ENCODE measurements at places on chromosomes 12 and 14.

- H3K4me3 ChIP-seq, result no peak overlapping the region
- H3K4me1 ChIP-seq, result no peaks in the 10 kb centered on the region
- H3K36me3 ChIP-seq, result 0 out of 2 replicates have a peak, but pooled peaks cover 2% of the 10 kb centered on the region
- DNase-seq, result no peak
- no peaks in the 10 kb centered on the region for H3K27me3 ChIP-seq
- H3K27ac ChIP-seq, result no peak overlapping the region
Observed at GRCh38 chr14:74829251-74829650, 46.7 kb downstream of the PROX2 start.

- H3K4me3 ChIP-seq, result no peak overlapping the region
- H3K36me3 ChIP-seq, result peaks cover 52% of the 10 kb centered on the region
- no peaks in the 10 kb centered on the region for H3K27me3 ChIP-seq
- H3K4me1 ChIP-seq, result no peaks in the 10 kb centered on the region
- DNase-seq, result no peak
- peak overlapping the region; percentile 89 for H3K27ac ChIP-seq
Observed at GRCh38 chr12:121568971-121569751, 11.7 kb downstream of the KDM2B start.

DNA sequence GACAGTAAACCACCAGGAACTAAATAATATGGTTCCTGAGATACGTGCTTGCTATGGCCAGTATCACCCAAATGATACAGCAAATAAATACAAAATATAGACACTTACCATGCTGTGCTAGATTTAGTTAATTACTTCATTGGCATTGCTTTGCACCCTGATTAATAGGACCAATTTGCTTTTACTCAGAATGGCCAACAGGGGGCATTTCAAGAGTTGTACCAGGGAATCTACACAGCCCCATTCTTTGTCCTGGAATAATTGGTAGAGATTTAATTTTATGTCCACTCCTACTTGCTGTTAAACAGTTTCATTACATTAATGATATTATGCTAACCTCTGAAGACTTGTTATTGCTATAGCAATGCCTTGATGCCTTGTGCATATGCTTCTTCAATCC lies 280.8 kb downstream of the RERGL start:
- no peak overlapping the region for H3K27ac ChIP-seq
- H3K27me3 ChIP-seq, result no peaks in the 10 kb centered on the region
- H3K4me3 ChIP-seq, result no peak overlapping the region
- H3K4me1 ChIP-seq, result no peaks in the 10 kb centered on the region
- H3K36me3 ChIP-seq, result no peaks in the 10 kb centered on the region
- peak; percentile 37 for DNase-seq

GRCh38 chr12:49949866-49950265 lies 671 bp upstream of the AQP2 start:
- no peak overlapping the region for H3K27ac ChIP-seq
- H3K36me3 ChIP-seq, result no peaks in the 10 kb centered on the region
- H3K27me3 ChIP-seq, result peaks cover 6% of the 10 kb centered on the region

GRCh38 chr12:104006929-104007328 lies 41.3 kb downstream of the TDG start:
- no peak overlapping the region for H3K27ac ChIP-seq
- no peaks in the 10 kb centered on the region for H3K4me1 ChIP-seq

DNA sequence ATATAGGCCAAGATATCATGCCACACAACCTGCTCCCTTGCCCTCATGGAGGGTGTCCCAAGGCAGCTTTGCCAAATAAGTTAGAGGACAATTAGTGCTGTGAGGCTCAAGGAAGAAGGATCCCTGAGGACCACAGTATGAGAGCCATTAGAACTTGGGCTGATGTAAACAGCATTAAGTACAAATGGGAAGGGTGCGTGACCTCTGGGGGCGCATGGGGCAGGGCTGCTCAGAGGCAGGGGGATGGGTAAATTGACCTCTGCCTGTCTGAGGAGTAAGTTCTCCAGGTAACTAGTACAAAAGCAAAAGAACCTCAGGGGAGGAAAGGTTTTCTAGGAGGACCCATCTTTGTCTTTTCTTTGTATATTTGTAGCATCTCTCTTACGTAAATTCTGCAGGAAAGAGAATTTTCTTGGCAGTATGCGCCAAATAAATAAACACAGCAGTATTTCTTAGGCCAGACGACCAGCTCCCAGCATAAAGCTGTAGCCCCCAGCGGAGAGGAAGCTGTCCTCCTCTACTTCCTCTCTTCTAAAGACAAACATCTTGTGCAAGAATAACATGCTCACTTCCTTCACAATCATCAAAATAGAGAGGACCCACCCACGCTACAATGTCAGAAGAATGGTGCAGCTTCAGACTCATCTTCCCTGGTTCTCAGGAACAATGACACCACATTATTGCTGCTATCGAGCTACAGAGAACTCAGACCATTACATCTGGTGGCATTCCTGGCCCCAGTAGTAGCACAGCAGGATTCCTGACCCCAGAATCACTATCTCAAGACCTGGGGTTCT lies 16.4 kb upstream of the VWF start:
- no peak overlapping the region for H3K27ac ChIP-seq
- DNase-seq, result no peak
- H3K4me1 ChIP-seq, result no peaks in the 10 kb centered on the region
- H3K36me3 ChIP-seq, result no peaks in the 10 kb centered on the region

GRCh38 chr14:51529736-51530135 lies 122.0 kb upstream of the FRMD6 start:
- H3K36me3 ChIP-seq, result no peaks in the 10 kb centered on the region
- no peak overlapping the region for H3K4me3 ChIP-seq
- H3K4me1 ChIP-seq, result no peaks in the 10 kb centered on the region
- DNase-seq, result no peak
- H3K27me3 ChIP-seq, result no peaks in the 10 kb centered on the region
- no peak overlapping the region for H3K27ac ChIP-seq

DNA sequence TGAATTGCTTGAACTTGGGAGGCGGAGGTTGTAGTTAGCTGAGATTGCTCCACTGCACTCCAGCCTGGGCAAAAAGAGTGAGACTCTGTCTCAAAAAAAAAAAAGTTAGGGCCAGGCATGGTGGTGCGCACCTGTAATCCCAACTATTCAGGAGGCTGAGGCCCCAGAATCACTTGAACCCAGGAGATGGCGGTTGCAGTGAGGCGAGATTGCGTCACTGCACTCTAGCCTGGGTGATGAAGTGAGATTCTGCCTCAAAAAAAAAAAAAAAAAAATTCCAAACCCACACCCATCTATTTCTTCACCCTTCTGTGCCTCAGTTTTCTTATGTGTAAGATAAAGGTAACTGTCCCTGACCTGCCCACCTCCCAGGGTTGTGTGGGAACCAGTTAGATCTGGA lies 11.0 kb upstream of the MLXIP start:
- no peak overlapping the region for H3K27ac ChIP-seq
- peaks cover 9% of the 10 kb centered on the region for H3K4me1 ChIP-seq
- no peaks in the 10 kb centered on the region for H3K36me3 ChIP-seq
- H3K4me3 ChIP-seq, result no peak overlapping the region

- H3K36me3 ChIP-seq, result no peaks in the 10 kb centered on the region
- H3K27ac ChIP-seq, result no peak overlapping the region
- no peak overlapping the region for H3K4me3 ChIP-seq
- no peak for DNase-seq
Observed at GRCh38 chr12:118315821-118316220, 56.9 kb downstream of the TAOK3 start.

DNA sequence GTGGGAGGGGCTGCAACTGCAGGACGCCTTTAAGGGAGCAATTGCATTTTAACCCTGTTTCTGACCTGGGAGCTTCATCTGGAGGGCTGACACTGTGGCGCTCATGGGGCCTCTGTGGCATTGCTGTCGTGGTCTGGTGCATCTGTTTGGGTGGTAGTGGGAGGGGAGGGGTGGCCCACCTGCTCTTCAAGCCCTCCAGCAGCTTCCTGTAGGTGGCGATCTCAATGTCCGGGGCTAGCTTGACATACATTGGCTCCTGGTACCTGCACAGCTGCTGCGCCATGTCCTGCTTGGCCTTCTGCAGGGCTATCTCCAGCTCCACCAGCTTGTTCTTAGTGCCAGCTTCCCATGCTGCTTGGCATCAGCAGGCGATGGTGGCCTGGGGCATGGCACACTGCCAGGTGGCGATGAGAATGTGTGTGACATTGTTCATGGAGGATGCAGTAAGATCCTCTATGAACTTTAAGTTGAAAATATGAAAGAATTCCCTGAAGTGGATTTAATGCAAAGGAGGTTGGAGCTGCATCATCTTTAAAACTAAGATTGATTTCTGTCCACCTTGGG lies 7.7 kb upstream of the KRT82 start:
- DNase-seq, result peak; percentile 56
- no peaks in the 10 kb centered on the region for H3K4me1 ChIP-seq
- H3K36me3 ChIP-seq, result no peaks in the 10 kb centered on the region

- no peaks in the 10 kb centered on the region for H3K36me3 ChIP-seq
- no peak overlapping the region for H3K4me3 ChIP-seq
- DNase-seq, result no peak
- H3K27ac ChIP-seq, result no peak overlapping the region
- H3K27me3 ChIP-seq, result no peaks in the 10 kb centered on the region
- H3K4me1 ChIP-seq, result no peaks in the 10 kb centered on the region
Observed at GRCh38 chr12:96049101-96049500, 13.7 kb upstream of the LTA4H start.

DNA sequence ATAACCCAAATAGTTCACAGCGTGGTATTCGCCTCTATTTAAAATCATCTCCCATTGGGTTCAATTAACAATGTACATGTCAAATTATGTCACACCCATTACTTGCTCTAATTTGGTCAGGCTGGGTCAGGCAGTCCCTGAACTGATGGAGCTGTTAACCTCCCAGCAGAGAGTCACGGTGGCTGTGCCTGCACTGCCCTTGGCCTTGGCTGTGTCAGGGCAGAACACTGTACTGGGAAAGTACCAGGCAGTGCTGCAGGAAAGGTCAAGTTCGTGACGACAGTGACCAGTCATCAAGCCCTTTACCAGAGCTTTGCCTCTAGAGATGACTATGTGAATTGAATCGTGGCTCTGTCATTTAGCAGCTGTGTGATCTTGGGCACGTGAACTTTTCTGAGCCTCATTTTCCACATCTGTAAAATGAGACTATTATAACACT lies 100.0 kb downstream of the ARF6 start:
- no peak overlapping the region for H3K4me3 ChIP-seq
- DNase-seq, result no peak
- H3K4me1 ChIP-seq, result no peaks in the 10 kb centered on the region
- H3K27ac ChIP-seq, result no peak overlapping the region
- no peaks in the 10 kb centered on the region for H3K36me3 ChIP-seq

- no peak overlapping the region for H3K4me3 ChIP-seq
- H3K4me1 ChIP-seq, result peaks cover 9% of the 10 kb centered on the region
- no peak for DNase-seq
Observed at GRCh38 chr12:126385785-126386184, 1320.5 kb downstream of the AACS start.

DNA sequence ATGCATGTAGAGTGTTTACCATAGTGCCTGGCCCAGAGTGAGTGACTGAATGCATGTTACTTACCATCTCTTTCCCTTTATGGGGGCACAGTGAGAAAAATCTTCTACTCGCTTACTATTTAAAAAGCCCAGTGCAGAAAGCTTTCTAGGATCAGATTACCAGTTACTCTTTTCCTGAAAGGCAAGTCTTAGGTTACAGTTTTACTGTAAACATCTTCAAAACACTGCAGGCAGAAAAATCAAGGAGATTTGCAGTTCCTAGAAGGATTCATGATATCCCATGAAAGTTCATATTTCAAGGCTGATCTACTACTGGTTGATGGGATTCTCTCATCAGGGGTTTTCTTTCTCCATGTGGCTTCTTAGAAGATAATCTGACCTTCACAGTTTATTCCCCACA lies 29.3 kb upstream of the DAAM1 start:
- no peak overlapping the region for H3K4me3 ChIP-seq
- peaks cover 13% of the 10 kb centered on the region for H3K4me1 ChIP-seq
- no peak overlapping the region for H3K27ac ChIP-seq
- no peaks in the 10 kb centered on the region for H3K36me3 ChIP-seq
- H3K27me3 ChIP-seq, result no peaks in the 10 kb centered on the region
- DNase-seq, result no peak

Measured in GM23338 (cell line).